ENCODE measurements at places on chromosomes 16 and 17.

GRCh38 chr16:49884033-49885015 lies 28.4 kb upstream of the ZNF423 start:
- DNase-seq, result no peak

DNA sequence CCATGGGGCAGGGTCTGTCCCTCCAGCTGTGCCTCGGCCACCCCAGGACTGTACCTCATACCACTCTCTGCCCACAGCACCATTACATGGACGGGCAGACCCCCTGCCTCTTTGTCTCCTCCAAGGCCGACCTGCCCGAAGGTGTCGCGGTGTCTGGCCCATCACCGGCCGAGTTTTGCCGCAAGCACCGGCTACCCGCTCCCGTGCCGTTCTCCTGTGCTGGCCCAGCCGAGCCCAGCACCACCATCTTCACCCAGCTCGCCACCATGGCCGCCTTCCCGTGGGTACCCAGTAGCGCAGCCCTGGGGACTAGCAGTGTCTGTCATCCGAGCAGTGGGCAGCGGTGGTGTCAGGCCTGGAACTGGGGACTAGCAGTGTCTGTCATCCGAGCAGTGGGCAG lies 2.6 kb upstream of the RHBDL1 start:
- no peak for DNase-seq

GRCh38 chr17:29733166-29733565 lies 110.5 kb upstream of the CORO6 start:
- no peak for DNase-seq

DNA sequence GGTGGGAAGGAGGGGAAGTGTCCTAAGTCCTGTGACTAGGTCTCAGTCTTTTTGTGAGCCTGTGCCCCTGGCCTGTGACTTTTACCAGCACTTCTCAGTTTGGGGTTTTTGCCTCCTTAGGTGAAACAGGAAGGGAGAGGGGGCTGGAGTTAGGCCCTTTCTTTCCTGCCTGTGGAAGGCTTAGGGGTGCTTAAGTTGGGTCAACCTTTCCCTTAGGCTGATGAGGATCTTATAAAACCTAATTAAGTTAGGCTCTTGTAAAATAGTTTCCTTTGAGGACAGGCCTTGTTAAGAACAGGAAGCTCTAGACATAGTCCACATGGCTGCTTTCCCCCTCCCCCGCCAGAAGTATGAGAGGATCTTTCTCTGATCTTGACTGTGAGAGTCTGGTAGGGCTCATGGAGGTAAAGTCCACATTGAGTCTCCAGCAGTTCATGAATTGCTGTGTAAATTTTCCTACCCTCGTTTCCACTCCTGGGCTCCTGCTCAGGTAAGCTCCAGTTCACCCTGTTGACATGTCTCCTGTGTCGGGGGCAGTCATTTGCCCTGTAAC lies 17.0 kb upstream of the DNASE1 start:
- DNase-seq, result no peak

- no peak for DNase-seq
Measured at GRCh38 chr17:27846042-27846655, 45.8 kb upstream of the NOS2 start.

DNA sequence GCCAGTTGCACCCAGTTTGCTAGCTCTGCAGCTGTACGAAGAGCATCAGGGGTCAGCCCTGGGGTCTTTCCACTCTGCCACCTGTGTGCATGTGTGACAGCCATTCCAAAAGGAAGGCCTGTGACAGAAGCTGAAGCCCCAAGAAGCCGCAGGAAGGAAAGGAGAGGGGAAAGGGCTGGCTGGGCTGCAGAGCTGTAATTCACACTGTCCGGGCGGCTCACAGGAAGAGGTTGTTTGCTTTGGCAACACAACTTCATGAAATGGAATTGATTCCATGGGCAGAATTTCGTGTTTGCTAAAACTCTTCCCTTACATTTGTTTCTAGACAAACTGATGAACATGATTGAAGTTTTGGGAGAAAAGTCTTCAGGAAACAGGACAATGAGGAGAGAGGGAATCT lies 14.8 kb downstream of the TMEM204 start:
- DNase-seq, result no peak

DNA sequence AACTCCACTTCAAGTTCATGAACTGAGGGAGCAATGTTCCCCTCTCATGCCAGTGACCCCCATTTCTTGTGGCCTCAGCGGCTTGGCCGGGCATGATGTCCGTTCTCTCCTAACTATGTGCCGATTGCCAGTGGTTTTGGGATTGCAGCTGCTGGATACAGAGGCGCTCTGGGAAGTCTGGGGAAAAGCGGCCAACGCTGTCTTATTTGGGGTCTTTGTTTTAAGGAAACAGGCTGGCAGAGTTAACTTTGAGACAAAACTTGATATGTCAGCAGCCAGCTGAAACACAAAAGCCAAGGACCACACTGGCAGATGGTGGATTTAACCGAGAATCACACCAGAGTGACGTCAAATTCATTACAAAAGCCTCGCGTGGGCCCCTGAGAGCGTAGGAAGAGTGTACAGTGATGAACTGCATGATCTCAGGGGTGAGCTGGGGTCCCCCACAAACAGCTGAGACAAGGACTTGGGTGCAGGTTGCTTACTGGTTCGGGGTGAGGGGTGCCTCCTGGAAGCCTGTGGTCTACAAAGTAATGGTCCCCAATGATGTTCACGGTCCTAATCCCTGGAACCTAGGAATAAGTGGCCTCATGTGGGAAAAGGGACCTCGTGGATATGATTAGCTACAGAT lies 180.4 kb downstream of the IRF8 start:
- DNase-seq, result no peak

GRCh38 chr17:37466471-37466870 lies 23.2 kb upstream of the DUSP14 start:
- no peak for DNase-seq

GRCh38 chr16:63426275-63426870 lies 1390.1 kb upstream of the CDH8 start:
- no peak for DNase-seq

DNA sequence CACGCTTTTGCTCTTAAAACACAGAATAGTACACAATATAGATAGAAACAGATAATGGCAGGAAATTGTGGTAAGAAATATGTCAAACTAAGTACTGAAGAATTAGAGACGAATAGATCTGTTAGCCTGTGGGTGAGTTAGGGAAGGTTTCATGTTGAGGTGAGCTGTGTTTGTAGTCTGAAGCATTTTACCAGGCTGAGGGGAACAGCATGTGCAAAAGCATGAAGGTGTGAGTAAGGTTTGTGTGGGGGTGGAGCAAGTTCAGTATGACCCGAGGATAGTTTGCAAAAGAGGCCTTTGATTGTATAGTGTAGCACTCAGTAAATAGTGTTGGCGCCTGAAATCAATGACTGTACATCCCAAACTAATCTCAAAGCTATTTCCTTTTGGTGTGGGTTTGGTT lies 13.8 kb downstream of the IGSF6 start:
- no peak for DNase-seq

GRCh38 chr16:29662000-29662728 lies 883 bp upstream of the SPN start:
- no peak for DNase-seq

DNA sequence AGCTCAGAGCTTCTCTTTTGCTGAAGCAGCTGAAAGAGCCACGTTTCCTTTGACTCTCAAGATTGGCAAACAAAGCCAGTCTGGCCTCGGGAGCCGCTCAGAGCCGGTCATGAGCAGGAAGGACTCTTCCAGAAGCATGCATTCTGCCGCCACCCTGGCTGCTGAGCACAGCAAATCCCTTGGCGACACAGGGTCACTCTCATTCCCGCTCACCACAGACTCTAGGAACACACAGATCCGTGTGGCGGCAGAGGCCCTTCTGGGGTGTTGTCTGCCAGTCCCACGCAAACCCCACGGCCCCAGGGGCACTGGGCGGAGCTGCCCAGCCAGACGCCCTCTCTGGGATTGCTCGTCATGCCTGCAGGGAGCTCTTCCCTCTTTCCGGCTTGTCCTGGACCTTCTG lies 157.0 kb downstream of the C16orf95 start:
- DNase-seq, result no peak

DNA sequence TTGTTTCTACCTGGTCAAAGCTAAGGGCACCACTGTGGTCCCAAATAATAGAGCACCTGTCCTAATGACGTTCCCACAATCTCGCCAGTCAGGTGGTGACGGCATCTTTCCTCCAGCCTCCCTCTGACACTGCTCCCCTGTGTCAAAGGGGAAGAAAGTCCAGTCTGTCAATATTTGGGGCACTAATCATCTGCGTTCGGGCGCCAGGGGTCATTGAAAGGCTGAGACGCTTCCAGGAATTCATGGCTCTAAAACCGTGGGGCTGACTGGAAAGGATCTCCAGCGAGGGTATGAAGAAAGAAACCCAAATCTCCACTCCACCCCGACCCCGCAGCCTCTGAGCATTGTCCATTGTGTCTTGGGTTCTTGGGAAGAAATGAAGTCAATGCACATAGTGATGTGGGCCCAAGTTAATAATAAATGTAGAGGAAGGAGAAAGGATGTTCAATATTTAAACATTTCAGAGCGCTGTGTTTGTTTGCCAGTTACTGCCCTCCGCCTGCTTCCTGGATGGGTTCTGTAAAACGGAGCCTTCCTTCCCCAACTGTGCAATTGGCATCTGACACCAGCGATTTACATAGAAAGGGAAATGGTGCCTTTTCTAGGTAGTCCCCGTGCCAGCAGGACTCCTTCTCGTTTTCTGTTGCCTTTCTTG lies 103.2 kb downstream of the SOCS1 start:
- DNase-seq, result no peak

GRCh38 chr16:70730944-70731343 lies 45.1 kb upstream of the MTSS2 start:
- no peak for DNase-seq

- DNase-seq, result no peak
Measured at GRCh38 chr17:32936894-32937500, 9.0 kb downstream of the TMEM98 start.

DNA sequence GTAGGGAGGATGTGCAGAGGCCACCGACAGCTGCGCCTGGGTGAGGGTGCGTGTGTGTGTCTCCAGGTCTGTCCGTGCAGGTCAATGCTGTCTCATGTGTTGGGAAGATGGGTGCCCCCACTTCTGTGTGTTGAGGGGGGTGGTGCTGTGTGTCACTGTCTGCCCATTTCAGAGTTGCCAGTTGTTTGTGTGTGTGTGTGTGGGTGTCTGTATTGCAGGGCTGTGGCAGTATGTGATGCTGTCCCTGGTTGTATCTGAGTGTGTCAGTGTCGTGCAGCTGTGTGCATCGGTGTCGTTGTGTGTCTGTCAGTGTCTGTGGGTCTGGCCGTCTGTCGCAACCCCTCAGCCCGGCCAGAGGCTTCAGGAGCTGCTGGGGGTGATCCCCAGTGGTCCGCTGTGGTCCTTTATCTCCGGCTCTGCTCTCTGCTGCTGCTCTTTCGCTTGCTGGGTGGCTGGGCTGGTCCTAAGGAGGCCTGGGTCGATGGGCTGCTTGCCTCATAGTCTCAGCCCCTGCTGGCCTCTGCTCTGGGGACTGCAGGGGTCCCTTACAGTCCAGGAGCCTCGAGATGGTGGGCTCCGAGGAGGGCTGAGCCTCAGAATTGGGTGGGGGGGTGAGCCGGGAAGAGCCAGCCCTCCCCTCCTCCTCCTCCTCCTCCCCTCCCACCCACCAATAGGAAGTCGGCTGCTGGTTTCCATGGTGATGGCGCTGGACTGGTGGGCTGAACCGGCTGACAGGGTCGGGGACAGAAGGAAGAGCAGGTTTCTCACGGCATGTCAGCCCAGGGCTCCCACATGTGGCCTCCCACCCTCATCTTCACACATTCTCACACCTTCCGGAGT lies at the start of gene TSPOAP1:
TSPOAP1 (minus strand) TSS at position 601 of the 840 bp plus-strand sequence. CDS start 875 bp downstream, outside the sequence.
- DNase-seq, result no peak

GRCh38 chr16:3101018-3101840 lies 2.1 kb upstream of the ZSCAN10 start:
- DNase-seq, result no peak

- no peak for DNase-seq
Measured at GRCh38 chr17:34556931-34557330, 22.5 kb upstream of the TMEM132E start.

DNA sequence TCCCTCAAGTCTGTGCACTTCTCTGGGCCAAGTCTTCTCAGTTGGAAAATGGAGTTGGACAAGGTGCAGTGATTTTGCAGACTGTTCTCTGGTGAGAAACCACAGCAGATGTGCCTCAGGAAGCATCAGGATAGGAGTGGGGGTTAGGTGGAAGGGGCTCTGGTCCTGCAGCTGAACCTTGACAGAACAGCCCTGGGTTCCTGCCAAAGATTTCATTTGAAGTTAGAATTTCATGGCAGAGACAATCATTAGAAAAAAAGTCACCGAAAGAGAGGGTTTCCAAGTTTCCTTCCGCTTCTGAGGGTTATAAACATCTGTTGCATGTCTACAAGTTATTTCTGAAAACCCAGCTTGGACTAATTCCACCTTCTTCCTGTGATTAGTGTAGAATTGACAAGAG lies 80.4 kb upstream of the IRX3 start:
- DNase-seq, result no peak

GRCh38 chr17:17570798-17571716 lies 20.5 kb downstream of the PEMT start:
- DNase-seq, result no peak

DNA sequence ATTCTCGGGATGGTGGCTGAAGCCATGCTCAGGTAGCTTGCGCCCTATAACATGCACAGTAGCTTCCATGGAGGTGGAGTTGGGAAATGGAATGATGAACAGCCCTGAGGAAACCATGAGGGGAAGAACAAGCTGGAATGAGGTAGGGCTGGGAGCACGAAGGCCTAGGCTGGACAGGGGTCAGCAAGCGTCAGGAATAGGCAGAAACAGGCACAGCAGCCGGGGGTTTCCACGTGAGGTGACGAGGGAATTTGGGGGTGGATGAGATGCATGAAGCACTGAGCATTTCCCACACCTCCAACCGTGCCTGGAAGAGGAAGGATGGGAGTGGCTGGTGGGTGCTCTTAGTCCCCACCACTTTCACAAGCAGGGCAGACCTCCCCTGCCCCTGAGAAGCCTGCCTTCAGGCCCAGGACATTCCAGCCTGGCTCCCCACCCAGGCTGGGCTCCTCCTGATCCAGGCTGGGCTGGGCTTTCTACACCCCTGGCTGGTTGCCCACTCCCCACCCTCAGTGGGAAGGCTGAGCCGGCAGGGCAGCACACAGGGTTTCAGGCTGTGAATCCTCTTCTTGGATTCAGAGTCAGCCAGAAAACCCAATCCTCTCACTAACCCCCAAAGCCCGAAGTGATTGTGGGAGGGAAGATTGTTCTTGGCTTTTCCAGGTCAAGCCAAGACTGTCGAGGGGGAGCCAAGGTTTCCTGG lies 21.9 kb downstream of the PLEKHG4 start:
- no peak for DNase-seq

- no peak for DNase-seq
Measured at GRCh38 chr17:604115-604450, 110.6 kb downstream of the VPS53 start.

- no peak for DNase-seq
Measured at GRCh38 chr17:75047398-75048098, 523 bp downstream of the KCTD2 start.

GRCh38 chr17:77616254-77616731 lies 342.2 kb upstream of the TNRC6C start:
- DNase-seq, result no peak

DNA sequence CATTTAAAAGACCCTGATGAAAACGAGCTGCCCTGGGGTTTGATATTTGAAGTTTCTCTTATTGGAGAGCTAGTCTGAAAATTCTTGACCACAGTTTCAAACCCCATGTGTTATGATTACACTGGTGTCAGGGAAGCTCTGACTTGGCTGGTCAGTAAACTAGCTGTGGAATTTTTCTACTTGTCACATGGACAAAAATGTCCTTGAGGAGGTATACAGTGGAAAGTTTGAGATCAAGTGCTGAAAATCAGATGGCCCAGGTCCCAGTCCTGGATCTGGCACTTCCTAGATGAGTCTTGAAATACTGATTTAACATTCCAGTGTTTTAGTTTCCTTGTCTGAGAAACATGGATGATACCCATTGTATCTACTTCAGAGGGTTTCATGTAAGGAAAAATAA lies 30.7 kb upstream of the SOX9 start:
- DNase-seq, result no peak

Data from amniotic stem cell (primary cell).